Fibroblast of skin of right quadriceps (primary cell): ENCODE measurements at places on chromosomes 12 and 14.
A peak's percentile ranks its signal among the peaks of the same experiment; 100 is the strongest.

GRCh38 chr14:31939934-31940333 lies 137.2 kb upstream of the ARHGAP5 start:
- no peak for DNase-seq

DNA sequence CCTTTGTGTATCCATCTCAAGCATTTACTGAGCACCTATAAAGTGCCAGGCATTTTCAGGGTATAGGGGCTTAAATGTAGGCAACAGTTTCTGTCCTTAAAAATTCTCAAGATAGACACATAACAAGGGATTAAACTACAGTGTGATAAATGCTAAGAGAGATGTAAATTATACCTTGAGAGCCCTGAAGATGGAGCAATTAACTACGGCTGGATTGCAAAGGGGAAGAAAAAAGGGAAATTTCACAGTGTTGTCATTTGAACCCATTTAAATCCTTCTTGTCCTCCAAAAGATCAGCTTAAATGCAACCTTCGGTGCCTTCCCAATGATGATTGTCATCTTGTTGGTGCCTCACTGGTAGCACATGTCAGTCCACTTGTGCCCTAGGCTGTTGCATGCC lies 11.5 kb upstream of the IL26 start:
- DNase-seq, result no peak

- no peak for DNase-seq
Measured at GRCh38 chr12:28759333-28759732, 389.7 kb upstream of the FAR2 start.

DNA sequence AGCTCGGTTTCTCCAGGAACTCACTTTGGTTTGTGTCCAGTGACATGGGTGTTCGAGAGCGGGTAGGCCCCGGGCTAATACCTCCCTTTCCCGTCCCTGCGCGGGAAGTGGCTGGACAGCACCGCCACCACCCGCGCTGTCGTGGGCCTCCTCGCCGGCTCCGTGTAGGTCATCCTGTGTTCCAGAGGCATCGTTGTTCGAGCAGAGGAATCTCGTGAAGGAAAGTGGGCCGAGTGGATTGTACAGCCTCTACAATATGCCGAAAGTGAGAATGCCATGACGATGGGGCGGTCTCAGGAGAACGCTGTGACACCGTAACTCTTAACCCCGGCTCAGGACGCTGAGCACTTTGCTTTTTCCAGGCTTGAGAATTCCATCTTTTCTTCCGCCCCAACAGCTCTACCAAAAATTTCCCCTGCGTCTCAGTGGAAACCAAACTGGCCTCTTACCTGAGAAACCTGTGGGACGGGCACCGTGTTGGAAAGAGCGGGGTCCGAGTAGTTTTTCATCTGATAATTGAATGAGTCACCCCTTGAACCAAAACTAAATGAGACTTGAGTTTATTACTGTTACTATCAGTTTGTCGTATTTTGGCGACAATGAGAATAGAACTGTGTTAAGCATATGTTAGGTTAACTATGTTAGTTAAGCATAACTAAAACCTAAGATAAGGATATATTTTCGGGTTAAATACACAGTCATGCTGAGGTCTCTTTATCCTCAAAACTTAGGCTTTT lies 510 bp downstream of the EIF2S1 start:
- DNase-seq, result no peak

- DNase-seq, result no peak
Measured at GRCh38 chr14:60300019-60300418, 51.0 kb downstream of the PPM1A start.

DNA sequence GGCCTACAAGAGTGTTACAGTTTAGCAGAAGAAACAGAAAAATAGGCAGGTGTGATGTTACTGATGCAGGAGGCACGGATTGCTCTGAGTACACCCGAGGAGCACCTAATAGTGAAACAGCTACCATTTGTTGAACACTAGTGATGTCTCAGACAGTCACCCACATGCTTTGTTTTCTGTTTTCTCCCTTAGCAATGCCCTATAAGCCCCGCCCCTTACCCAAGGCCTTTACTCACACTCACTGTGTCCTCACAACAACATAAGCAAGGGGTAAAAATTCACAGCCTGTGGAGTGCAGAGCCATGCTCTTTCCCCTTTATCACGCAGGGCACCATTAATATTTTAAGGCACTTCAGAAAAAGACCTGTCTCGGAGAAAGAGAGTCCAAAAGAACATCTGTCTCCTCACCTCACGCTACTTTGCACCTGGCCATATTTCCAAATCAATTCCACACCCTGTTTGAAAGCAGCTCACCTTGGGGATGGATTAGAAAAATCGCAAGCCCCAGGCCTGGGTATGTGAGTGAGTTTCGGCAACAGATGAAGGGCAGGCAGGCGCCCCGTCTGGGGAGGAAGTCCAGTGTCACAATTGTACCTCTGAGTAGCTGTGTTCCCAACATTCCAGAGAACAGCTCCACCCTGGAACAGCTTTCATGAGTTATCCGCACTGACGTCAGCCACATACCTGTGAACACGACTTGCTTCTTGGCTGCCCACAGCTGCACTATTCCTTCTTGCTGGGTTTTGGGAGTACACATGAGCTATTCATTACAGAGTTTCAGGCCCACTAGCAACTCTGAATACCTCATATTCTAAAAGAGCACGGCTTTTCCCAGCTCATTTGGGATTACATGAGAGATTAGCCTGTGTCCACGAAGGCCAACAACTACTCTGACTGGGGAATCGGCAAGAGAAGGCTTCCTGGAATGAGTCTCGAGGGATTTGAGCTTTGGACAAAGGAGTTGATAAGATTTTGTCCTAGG lies 26.0 kb downstream of the MAPK1IP1L start:
- DNase-seq, result peak; percentile 67

- DNase-seq, result no peak
Measured at GRCh38 chr14:63273129-63273528, 45.6 kb downstream of the GPHB5 start.

- DNase-seq, result no peak
Measured at GRCh38 chr12:105335856-105336255, 5.4 kb downstream of the C12orf75 start.

DNA sequence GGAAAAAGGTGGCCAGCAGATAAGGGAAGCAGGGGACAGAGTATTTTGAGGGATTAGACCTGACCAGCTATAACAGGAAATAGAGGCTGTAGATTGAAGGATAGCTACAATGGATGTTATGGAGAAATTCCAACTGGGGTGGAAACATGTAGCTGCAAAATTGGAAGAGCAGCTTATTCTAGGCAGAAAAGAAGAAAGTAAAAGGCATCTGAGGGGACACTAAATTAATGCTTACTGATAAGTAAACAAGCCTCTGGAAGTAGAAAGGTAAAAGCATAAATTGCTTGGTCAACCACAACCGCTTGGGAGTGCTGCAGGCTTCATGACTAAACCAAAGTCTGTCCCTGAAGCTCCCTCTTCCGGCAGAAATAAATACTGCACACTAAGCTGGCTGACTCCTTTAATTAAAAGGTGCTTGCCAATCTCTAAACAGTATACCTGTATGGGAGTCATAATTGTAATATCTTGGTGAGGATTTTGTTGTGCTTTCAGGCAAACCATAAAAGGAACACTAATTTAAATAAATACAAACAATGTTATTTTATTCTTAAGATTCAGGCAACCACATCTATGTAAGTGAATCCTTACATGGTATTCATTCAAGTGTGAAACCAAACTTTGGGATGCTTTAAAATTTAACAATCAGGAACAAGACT lies 7.7 kb downstream of the UBC start:
- DNase-seq, result peak; percentile 86

DNA sequence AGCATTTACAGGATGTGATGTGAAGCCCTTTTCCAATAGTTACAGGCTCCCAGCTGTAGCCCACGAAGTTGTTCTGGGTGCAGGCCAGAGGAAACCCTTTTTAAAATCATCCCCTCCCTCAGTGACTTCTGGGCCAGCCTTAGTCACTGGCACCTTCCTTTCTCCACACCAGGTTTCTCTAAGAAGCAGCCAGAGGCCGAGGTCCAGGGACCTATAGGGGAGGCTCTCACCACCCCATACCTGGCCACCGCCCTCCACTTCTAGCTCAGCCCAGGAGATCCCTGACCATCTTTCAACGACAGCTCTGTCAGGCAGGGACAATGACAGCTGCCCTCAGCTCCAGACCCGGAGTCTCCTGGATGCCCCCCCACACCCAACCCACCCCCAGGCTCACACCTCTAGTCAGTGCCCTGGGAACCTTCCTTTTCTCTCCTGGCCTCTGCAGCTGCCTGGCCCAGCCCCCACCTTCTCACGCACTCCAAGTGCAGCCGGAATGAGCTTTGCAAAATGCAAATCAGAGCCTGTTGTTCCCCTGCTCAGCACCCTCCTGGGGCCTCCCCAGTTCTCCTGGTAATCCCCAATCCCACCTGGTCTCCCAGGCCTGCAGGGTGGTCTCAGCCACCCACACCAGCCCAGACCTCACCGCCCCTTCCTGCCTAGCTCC lies 46.7 kb downstream of the TESC start:
- no peak for DNase-seq

GRCh38 chr12:113271853-113272561 lies 50.7 kb downstream of the TPCN1 start:
- DNase-seq, result peak; percentile 68

DNA sequence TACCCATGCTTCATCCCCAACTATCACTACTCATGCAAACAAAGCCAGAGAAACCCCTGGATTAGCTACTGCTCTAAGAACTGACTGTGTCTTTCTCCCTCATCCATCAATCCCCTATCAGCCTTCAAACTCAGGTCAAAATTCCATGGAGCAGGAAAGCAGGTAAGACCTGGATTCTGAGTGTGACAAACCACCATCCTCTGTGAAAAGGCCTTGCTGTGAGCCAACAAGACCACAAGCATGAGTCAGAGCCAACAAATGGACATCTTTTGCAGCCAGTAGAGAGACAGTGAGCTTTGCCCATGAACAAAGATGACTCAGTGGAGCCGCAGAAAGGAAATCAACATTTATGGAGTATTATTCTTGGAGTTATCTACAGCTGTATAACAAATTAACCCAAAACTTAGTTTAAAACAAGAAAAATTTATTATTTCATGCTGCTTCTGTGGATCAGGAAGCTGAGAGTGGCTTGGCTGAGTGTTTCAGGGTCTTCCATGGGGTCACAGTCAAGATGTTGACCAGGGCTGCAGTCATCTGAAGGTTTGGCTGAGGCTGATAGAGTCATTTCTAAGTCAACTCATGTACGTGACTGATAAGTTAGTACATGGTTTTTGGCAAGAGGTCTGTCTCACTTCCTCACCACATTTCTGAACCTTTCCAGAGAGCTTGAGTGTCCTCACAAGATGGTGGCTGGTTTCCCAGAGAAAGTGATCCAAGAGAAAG lies 61.1 kb downstream of the PITPNM2 start:
- peak; percentile 97 for DNase-seq

GRCh38 chr14:95360828-95361227 lies 41.1 kb upstream of the CLMN start:
- DNase-seq, result no peak

GRCh38 chr14:66998013-66998412 lies 191.2 kb upstream of the GARIN2 start:
- no peak for DNase-seq

- no peak for DNase-seq
Measured at GRCh38 chr12:127966331-127966730, 300.6 kb upstream of the TMEM132C start.

DNA sequence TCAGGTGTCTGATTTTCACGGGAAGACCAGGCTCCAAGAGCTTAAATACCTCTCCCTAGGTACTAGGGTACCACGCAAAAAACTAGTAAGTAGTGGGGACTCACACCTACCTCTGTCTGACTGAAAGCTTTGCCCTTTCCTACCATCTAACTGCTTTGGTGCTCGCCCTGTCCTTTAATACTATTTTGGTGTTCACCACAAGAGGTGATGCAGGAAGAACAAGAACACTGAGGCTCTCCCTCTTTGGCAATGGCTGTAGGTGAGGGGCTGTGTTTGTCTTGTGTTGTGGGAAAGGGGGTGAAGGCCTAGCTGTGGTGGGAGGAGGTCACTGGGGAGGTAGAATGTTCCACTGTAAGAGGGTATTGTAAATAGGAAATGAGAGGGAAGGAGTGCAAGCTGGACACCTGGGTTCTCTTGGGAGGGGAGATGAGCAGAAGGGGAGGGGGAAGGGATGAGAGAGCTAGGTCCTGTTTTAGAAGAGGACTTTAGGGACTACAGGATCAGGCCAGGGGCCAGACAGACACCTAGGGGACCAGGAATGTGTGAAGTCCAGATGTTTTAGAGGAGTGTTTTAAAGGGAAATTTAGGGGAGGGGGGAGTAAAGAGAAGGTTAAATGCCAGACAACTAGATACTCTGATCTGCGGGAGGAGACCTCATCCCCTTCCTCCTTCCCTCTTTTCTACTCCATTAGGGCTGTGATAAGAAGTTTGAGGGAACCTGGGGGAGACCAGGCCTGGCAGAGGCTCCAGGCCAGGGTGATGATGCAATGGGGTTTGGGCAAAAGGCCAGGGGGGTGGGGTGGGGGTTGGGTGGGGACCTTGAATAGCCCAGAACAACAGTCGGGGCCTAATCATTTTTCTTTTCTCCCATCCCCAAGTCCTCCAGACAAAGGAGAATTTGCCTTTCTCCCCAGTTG lies 2.1 kb downstream of the ITGA5 start:
- DNase-seq, result peak; percentile 42

DNA sequence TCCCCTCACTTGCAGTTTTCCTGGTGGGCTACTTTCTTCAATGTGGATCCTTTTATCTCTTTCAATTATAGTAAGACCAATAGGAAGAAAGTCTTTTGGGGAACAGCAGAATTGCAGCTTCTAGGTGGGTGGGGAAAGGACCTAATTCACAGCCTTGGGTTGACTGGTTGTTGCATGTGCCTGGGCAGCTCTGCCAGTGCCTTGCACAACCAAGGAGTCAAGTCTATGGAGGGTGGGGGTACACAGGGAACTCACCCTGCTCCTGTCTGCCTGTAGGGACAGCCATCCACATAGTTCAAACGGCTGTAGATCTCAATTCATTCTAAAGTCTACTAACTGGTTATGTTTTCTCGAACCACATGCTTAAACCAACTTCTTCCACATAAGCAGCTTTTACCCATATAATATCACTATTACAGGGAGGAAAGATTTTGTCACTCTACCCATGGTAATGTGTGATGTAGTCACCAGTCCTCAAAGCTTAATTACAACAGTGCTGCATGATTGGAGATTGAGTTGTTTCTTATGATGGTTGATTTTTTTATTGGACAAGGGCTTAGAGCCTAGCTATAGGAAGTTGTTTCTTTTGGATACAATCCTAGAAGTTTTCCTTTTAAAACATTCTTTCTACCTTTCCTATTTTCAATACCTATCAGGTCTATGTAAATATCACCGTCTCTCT lies 117.7 kb upstream of the FRMD6 start:
- no peak for DNase-seq

GRCh38 chr12:92784356-92784755 lies 81.6 kb downstream of the PLEKHG7 start:
- peak; percentile 38 for DNase-seq

- peak; percentile 48 for DNase-seq
Measured at GRCh38 chr12:58420503-58420902, 479.1 kb downstream of the ATP23 start.
